ENCODE measurements at places on chromosomes 7 and 10. TPM values are rescaled to one million over a fixed set of nuclear protein-coding genes. Genes with fewer than 3 reads are reported as not detected.
A peak's percentile ranks its signal among the peaks of the same experiment; 100 is the strongest.

- DNase-seq, result peak; percentile 5
- peaks cover 10% of the 10 kb centered on the region for H3K36me3 ChIP-seq
- H3K27ac ChIP-seq, result no peak overlapping the region
- H3K27me3 ChIP-seq, result peaks cover 14% of the 10 kb centered on the region
- peaks cover 3% of the 10 kb centered on the region for H3K4me1 ChIP-seq
Measured at GRCh38 chr7:155439311-155440017, 18.5 kb upstream of the EN2 start.

DNA sequence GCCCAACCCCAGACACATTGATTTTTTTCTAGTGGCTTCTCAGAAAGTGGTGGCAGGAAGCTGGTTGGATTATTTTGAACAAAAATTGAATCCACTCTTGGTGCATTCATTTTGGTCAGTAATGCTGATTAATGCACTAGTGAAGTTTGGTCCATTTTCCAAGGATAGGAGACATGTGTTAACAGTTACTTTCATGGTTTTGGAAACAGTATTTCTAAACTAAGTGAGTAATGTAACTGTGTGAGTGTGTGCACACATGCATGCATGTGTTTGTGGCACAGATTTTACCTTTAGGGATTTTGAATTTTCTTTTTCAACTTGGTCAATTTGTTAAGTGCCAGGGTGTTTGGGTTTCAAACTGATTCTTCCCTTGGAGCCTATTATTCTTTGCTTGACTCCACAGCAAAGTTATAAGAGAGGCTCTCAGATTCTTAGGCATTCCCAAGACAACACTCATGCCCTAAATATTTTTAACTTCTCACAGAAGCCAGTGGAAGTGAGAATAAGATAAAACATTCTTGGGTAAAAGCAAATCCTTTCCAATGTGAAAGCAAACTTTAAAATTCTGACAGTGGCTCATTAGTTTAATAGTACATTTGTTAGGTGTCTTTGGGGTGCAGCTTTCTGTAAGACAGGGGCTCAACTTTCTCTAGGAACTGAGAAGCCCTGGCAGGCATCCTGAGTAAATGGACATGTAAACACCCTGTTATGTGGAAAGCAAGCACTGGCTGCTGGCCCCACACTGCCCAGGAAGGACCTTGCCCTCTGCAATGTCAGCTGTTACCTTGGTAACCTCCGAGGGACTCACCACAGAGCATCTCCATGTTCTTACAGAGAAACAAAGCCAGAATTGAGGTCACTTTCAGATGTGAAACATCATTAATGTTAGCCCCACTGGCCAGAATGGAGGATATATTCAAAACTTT lies 68.4 kb downstream of the ASAH2B start:
- H3K4me1 ChIP-seq, result no peaks in the 10 kb centered on the region
- peaks cover 1% of the 10 kb centered on the region for H3K27me3 ChIP-seq
- DNase-seq, result no peak
- no peaks in the 10 kb centered on the region for H3K36me3 ChIP-seq

DNA sequence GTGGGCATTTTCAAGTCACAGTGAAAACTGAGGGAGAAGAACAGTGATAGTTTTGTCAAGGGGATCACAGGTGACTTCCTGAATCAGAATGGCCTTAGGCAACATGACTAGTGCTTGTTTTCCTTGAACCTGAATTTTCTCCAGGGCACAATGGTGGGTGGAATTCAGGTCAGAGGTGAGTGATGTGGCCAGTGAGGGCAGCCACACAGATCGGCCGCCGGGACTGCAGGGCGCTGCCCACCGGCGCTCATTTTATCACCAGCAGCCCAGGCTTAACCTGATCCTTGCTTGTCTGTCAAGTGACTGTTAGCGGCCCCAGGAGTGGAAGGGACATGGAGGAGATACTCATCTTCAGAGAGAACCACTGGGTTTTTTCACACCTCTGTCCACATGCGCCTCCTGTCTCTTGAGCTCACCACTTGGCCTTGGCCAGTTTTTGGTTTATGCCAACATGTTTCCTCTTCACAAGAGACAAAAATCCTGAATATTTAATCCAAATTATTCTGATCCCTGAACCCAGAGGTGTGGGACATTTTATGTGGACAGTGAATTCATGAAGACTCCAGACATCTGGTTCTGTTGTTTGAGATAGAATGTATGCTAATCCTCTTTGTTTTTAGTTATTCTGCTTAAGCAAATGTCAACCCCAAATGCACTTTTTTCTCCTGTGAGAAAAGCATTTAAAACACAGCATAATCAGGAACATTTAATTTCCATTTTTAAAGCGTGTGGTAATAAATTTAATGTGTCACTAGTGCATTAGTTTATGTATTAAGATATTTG lies 108.7 kb downstream of the DOCK1 start:
- H3K27me3 ChIP-seq, result peaks cover 3% of the 10 kb centered on the region
- H3K4me1 ChIP-seq, result peaks cover 27% of the 10 kb centered on the region
- DNase-seq, result no peak
- no peaks in the 10 kb centered on the region for H3K36me3 ChIP-seq
- no peak overlapping the region for H3K27ac ChIP-seq

DNA sequence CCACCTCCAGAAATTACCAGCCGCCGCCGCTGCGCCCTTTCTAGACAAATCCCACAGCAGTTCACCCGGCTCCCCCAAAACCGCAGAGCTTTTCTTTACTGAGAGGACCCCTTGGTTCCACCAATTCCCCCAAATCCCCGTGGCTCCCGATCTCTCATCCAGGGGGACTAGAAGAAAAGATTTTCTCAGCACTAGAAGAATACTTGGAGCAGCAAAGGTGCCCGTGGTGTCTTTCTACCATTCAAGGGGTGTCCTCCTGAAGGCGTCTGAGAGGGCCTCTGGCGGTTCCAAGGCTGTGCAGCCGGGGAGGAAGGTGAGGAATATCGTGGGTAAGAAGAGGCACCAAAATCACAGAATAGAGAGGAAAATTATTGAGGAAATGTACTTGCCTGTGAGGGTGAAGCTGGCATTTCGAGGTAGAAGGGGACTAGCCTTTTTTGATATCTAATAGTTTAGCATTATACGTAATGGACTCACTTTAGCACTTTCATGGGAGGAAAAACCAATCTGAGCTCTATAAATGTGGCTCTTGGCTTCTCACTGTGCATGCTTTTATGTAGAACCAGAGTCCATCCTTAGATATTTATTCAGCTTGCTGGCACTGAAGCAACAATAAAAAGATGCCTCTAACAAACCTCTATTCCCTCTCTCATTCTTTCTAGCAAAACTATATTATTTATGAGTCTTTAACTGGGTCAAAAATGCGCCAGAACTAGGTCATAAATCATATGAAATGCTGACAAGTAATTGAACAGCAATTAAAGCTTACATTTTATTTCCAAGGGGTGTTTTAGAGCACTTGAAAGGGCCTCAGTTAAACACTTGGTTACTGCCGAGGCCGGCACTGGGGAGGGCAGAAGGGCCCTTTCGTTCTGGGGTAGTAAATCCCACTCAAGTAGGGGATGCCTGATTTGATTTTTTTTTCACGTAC lies 13.8 kb upstream of the HOXA2 start:
- no peaks in the 10 kb centered on the region for H3K4me1 ChIP-seq
- peaks cover 49% of the 10 kb centered on the region for H3K27me3 ChIP-seq
- H3K27ac ChIP-seq, result no peak overlapping the region
- no peaks in the 10 kb centered on the region for H3K36me3 ChIP-seq
- H3K4me3 ChIP-seq, result no peak overlapping the region
- no peak for DNase-seq

DNA sequence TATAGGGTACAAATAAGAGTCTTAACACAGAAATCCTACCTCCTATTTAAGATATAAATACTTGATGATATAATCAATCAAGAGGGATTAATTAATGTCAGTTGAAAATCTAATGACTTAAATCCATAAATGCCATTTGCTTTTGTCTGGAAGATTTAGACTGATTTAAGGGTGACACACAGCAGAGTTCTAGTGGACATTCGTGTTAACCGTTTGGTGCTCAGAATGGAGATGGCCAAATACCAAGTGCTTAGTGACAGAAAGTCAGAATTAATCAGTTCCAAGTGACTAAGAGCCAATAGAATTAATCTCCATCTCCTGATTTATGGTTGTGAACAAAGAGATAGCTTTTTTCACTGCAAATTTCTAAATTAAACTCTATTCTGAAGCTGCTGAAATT lies 36.2 kb downstream of the NAMPT start:
- no peak for DNase-seq
- H3K4me3 ChIP-seq, result no peak overlapping the region
- H3K27me3 ChIP-seq, result no peaks in the 10 kb centered on the region
- H3K27ac ChIP-seq, result no peak overlapping the region
- peaks cover 22% of the 10 kb centered on the region for H3K36me3 ChIP-seq

DNA sequence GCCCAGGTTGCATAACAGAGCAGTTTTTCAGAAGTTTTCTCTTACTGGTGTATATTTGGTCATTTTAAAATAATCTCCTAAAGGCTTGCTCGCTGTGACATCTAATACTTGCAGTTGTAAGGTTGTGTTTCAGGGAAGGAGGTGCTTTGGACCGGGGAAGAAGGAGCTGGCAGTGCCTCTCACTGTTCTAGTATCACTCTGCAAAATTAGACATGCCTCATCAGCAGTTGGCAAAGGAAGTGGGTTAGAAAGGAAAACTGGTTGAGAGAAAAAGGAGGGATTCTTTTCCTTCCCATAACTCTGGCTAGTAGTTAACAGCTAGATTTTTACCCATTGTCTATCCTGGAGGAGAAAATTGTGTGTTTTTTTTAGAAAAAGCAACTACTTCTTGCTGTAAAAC lies 34.8 kb downstream of the CUL1 start:
- no peak for DNase-seq
- peaks cover 4% of the 10 kb centered on the region for H3K36me3 ChIP-seq
- peaks cover 12% of the 10 kb centered on the region for H3K4me1 ChIP-seq

DNA sequence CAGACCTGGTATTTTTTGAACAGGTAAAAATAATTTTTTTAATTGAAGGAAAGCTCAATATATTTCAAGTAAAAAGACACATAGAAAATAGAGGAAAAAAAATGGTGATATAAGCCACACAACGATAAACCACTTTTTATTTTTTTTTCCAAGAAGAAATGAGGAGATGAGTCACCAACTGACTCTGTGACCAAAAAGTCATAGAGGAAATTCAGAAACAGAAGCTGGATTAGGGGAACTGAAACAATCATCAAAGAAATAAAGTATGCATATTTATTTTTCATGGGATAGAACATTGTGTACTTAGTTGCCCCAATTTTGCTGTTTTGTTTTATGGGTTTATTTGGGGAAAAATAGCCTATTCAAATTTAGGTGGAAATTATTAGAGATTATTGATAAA lies 176.8 kb upstream of the AGR3 start:
- no peak overlapping the region for H3K4me3 ChIP-seq
- DNase-seq, result no peak
- H3K27me3 ChIP-seq, result peaks cover 2% of the 10 kb centered on the region
- H3K27ac ChIP-seq, result no peak overlapping the region
- no peaks in the 10 kb centered on the region for H3K36me3 ChIP-seq

The PNLIPRP1 gene
- total RNA-seq, result not detected

The PPP1R17 gene
- 657 TPM for total RNA-seq

The TAC1 gene
- 12.1 TPM for total RNA-seq

The CPN1 gene
- total RNA-seq, result not detected
